ENCODE measurements at places on chromosomes 7 and 10.

DNA sequence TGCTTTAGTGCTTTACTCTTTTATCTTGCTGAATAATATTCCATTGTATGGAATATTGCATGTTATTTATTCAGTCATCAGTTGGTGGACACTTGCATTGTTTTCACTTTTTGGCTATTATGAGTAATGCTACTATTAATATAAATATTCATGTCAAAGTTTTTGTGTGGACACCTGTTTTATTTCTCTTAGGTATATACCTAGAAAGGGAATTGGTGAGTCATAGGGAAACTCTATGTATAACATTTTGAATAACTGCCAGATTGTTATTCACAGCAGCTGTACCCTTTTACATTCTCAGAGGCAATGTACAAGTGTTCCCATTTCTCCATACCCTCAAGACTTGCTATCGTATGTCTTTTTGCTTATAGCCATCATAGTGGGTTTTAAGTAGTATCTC lies 268.7 kb downstream of the SEMA3A start:
- DNase-seq, result no peak

DNA sequence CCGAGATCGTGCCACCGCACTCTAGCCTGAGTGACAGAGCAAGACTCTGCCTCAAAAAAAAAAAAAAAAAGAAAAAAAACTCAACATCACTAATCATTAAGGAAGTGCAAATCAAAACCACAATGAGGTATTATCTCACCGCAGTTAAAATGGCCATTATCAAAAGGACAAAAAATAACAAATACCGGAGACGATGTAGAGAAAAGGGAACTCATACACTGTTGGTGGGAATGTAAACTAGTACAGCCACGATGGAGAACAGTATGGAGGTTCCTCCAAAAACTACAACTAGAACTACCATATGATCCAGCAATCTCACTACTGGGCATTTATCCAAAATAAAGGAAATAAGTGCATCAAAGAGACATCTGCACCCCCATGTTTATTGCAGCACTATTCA lies 24.3 kb downstream of the GRK5 start:
- no peak for DNase-seq

DNA sequence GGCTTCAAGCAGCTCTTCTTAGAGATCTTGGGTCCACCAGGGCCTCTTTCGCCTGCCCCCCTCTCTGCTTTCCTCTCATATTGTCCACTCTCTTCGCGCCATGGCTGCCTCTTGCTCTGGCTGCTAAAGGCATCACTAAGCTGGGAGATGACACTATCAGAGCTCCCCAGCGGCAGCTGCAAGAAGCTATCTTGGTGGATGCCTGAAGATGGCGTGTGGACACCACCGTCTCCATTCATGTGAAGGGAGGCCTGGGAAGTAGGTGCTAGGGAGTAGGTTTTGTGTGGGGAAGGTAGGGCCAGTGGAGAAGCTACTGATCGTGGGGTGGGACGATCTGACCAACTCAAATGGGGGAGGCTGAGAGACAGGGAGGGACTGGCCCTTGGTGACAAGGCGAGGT lies 45.9 kb upstream of the PDLIM1 start:
- no peak for DNase-seq

DNA sequence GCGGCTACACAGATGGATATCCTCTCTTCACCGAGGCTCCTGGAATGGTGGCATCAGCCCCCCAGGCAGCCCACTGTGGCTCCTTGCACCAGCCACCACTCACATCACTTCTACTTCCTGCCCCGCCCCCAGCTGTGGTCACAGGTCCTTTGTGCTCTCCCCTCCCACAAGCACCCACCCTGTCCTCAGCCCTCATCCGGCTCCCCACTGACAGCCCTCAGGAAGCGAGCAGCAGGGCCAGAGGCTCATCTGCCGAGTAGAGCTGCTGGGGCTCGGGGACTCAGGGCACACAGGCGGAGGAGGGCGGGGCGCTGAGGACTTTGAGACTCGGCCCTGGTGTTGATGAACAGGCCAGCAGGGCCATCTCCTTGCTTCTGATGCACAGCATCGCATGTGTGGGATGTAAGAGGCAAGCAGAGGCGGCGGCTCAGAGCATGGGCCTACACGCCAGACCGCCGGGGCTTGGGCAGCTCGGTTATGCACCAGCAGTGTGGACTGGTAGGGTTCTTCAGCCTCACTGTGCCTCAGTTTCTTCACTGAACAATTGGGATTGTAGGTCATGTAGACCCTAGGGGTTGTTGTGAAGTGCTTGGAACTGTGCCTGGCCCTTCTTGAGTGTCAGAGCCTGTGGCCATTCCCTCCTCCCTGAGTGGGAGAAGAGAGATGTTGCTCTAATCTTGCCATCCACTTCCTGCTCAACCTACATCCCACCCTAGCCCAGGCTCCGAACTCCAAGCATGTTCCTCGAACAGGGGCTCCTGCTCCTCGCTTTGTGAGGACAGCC lies at the start of gene PRF1:
TSS of gene PRF1 (minus strand) at position 77 of the 784 bp plus-strand sequence. CDS start 1,839 bp downstream, outside the sequence.
- no peak for DNase-seq

DNA sequence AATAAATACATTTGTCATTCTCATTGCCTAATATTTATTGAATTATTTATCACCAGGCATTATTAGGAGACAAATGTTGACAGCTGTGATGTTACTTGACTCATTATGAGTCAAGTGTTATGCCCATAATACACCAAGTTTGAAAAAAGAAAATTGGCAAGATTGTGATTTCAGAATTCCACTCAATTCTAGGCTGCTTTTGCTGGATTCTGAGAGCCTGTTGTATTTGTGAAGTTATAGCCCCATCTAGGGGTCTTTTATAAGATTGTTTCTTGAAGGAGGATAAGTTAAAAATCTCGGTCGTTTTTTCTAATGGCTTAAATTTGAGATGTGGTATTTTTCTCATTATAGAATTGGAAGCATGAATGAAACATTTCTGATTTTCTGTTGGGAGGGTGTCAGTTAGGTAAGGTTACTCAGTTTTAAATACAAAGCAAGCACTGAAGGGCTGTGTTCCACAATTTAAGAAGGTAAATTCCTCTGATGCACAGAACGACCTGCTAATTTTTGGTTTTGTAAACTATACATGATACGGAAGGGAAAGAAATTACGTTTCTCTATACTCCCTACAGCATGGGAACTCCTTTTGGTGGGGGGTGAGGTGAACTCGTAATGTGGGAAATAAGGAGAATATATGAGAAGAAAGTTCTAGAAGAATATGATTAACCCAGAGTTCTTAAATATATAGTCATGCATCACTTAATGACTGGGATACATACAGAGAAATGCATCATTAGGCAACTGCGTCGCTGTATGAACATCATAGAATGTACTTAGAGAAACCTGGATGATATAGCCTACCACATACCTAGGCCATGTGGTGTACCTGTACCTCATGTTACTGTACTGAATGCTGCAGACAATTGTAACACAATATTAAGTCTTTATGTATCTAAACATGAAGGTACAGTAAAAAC lies 2.6 kb downstream of the STK31 start:
- no peak for DNase-seq

DNA sequence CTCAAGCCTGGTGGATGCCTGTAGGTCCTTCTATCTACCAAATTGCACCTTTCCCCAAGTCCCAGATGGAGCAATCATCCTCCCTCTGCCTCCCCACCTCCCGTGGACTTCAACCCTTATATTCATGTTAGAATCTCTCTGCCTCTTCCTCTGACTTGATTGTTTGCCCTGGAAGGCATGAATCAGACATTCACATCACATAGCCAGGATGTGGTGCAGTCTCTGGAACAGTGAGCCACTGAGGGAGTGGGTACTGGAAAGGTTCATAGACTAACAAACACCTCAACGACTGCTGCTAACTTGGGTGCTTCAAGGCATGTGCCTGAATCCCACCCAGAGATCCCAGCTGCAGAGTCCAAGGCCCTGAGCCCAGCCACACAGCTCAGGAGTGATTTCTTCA lies 494.0 kb downstream of the TNS3 start:
- DNase-seq, result no peak

DNA sequence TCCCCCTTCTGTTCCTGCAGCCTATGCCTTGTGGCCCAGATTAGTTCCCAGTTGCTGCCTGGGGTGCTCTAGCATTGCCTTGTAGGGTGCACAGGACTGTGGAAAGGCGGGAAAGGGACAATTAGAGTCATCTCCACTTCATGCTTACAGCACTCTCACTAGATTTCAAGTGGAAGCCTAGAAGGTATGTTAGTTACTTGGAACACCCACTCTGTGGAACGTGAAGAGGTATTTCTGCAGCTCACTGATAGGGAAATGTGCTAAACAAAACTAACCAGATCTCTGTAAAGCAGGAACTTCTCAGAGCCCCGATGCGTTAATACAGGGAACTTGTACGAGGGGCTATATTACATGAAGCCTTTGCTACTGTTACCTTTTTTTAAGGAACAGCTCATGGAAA lies 19.4 kb downstream of the STMP1 start:
- no peak for DNase-seq

GRCh38 chr7:17037356-17037755 lies 155.6 kb upstream of the AGR3 start:
- DNase-seq, result no peak

DNA sequence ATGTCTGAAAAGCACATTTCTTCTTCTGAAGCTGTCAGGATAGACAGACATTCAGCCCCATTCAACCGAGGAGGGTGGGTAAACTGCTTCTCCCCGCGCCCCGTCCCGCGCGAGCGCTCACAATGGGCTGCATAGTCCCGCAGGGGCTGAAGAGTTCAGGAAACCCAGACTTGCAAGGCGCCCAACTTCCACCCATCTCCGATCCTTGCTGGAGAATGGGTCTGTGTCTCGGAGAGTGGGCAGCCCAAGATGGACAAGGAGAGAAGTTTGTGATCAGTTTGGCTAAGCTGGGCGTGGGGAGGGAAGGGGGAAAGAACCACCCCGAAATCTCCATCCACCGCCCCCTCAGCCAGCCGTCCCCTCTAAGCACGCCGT lies 686 bp downstream of the AASS start:
- DNase-seq, result no peak

- DNase-seq, result no peak
These were observed 169.0 kb downstream of the SRPK2 start for GRCh38 chr7:105219771-105220160.

GRCh38 chr7:92633211-92633906 lies 43.2 kb upstream of the FAM133B start:
- no peak for DNase-seq

DNA sequence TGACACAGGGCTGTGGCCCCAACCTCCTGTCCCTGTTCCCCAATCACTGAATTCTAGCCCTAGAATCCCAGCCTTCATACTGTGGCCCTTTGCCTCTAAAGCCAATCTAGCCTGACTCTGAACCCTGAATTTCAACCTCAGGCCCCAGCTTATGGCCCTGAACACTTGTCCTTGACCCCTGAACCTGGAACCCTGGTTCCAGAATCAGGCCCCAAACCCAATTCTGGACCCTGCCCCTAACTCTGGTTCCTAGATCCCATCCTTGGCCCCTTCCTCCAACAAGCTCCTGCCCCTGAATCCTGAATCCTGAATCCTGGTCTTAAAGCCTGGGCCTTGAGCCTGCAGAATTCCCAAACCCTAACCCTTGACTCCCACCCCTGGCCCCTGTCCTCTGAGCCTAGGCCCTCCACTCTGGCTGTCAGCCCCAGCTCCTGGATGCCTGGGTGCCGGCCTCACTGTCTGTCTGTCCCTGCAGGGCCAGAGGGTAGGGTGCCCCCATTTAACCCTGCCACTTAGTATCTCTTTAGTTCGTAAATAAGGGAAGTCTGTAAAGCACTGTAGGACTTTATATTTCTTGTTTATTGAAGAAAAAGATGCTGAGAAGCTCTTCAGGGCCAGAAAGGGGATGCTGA lies 1.3 kb downstream of the INPP5A start:
- no peak for DNase-seq

- no peak for DNase-seq
These were observed 3.8 kb downstream of the SPRN start for GRCh38 chr10:133420579-133420978.

DNA sequence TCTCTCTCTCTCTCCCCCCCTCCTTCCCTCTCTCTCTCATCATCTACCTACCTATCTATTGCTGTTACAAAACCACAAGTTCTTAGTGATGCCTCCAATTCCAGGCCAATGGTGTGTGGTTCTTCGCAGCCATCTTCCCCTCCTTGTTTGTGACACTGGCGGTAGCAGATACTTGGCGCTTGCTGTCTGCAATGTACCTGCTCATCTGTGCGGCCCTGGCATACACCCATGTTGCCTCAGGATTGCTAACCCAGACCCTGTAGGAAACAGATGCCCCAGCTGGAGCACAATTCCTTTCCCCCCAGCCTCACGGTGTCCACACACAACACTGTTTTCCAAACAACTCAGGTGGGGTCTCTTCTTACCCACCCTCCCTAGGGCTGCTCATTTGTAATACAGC lies 13.6 kb upstream of the DPYSL4 start:
- DNase-seq, result no peak

DNA sequence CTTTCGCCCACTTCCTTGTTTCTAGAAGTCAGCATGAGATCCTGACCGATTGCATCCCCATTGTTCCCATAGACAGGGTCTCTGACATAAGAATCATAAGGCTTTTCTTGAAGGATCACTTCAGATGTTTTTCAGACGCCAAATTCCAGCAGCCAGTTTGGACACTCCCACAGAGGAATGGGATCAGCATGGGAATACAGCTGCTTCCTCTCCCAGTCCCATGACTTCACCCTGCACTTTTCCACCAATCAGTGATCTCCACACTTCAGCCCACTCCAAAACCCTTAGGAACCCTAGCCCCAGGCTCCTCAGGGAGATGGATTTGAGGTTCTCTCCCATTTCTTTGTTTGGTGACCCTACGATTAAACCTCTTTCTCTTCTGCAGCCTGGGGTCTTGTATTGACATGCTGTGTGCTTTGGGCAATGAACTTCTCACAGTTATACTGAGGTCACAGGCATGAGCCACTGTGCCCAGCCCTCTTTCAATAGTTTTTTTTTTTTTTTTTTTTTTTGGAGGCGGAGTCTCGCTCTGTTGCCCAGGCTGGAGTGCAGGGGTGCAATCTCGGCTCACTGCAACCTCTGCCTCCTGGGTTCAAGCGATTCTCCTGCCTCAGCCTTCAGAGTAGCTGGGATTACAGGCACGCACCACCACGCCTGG lies 52.8 kb upstream of the CHST3 start:
- DNase-seq, result no peak

- no peak for DNase-seq
These were observed 3.9 kb downstream of the MTERF1 start for GRCh38 chr7:91876391-91877133.

DNA sequence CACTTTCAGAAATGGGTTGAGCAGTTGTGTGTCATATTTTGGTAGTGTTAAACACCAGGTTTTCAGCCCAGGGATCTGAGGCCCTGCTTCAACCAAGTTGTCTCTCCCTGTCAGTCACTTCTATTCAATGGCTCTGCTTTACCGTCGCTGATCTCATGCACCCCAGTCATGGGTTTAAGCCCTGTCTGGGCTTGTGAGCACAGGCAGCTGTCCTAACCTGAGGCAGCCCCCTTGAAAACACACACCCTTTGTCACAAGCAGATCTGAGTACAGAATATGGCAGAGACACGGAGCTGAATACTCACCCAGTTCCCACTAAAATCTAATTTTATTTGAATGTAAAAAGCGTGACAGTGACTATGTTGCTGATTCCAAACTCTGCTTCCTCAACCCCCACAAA lies 110.6 kb upstream of the GLI3 start:
- no peak for DNase-seq

- DNase-seq, result no peak
These were observed at the start of gene SHH for GRCh38 chr7:155811895-155812761. Gene SHH, minus strand, starts transcription at chr7:155812463. Its CDS starts 341 bp downstream, at chr7:155812122.

- DNase-seq, result no peak
These were observed 53.8 kb downstream of the APBB1IP start for GRCh38 chr10:26491934-26492333.
